ENCODE measurements at places on chromosomes 1 and 21.

GRCh38 chr1:63983391-63984256 lies 209.8 kb downstream of the ROR1 start:
- DNase-seq = no peak

- DNase-seq = no peak
These were observed 144.5 kb downstream of the C1orf21 start for GRCh38 chr1:184531296-184531695.

GRCh38 chr1:1680912-1681273 lies 11.7 kb downstream of the SLC35E2B start:
- DNase-seq = no peak

- DNase-seq = no peak
These were observed 159.0 kb downstream of the CASZ1 start for GRCh38 chr1:10637400-10637799.

DNA sequence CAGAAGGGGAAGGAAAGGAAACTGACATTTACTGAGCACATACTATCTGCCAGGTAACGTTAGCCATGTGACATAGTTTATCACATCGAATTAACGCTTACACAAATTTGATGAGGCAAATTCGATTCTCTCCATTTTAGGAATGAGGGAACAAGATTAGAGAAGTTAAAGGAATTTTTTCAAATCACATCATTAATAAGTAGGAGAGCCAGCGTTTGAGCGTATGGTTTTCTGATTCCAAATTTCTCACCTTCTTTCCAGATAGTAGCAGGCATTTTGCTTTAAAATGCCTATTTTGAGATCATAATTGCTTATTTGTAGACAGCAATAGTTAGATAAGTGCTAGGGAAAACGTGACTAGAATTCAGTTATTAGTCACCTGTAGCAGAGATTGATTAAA lies 19.3 kb downstream of the FMO3 start:
- DNase-seq = no peak

- no peak for DNase-seq
These were observed 55.4 kb upstream of the SCYL3 start for GRCh38 chr1:169949139-169949538.

GRCh38 chr1:110533230-110533629 lies 14.3 kb upstream of the KCNA10 start:
- no peak for DNase-seq

DNA sequence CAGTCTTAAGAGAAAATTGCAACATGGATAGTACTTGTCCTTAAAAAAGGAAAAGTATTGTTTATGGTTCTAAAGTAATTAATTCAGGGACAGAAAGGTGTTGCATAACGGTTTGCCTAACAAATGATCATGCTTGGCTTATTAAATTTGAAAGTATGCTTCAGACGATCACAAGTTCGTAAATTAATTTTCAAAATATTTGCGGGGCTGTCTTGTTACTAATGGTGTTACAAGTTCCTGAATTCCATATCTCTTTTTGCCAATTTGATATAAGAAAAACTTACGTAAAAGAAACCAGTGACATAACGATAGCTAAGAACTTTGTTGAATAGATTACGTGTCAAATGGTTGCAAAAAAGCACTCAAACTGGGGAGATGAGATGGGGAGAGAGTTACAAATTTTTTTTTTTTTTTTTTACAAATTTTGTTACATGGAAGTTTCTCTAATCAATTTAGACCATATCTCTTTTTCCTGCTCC lies 1.3 kb downstream of the AGO3 start:
- DNase-seq = no peak

DNA sequence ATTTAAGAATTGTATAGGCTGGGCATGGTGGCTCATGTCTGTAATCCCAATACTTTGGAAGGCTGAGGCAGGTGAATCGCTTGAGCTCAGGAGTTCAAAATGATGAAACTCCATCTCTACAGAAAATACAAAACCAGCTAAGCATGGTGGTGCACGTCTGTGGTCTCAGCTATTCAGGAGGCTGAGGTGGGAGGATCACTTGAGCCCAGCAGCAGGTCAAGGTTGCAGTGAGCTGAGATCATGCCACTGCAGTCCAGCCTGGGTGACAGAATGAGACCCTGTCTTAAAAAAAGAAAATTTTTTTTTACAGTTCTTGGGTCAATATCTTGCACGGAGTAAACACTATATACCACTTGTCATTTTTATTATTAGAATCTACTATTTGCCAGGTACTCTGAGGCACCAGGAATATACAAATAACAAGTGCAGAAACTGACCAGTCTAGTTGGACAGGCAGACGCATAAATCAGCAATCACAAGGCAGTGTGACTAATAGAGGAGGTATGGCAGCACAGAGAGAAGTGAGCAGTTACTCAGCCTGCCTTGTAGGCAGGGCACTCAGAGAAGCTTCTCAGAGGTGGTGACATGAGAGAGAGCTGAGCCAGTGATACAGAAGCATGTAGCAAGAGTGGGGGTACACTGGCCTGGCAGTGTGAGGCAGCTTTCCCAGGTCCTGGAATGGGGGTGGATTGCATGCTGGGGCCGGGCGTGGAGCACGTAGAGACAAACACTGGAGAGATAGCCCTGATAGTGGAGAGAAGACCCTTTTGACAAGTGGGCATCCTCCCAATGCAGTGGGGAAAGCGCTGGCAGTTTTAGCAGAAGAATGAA lies 8.0 kb downstream of the PHLDA3 start:
- no peak for DNase-seq

DNA sequence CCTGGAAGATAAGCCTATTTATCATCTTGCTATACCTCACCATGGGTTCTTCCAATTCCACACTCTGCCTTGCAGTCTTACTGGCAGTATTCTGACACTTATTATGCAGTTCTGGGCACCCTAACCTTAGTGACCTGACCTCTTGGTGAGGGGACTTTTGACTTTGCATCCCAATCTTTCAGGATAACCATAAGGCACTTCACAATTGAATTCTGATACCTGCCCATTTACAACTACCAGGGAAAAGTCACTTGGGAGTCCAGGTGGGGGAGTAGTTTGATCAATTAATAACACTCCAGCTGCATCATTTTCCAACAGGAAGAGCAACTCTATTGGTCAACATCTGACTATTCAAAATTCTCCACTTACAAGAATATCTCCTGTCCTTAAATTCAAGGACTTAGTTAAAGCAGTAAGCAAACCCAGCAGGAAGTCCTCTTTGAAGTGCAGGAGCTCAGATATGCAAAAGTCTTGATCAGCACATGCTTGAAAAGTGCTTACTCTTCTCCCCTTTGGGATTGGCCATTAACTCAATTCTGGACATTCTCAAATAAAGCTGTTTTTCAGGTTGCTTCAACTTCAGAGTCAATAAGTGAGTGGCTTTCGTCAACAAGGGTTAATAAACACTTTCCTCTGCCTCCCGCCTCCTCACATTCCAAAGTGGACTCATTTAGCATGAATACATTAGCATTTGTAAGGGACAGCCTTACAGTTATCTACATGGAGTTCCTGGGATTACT lies 177.4 kb upstream of the NRIP1 start:
- DNase-seq = no peak

- DNase-seq = peak; percentile 27
These were observed 18.1 kb upstream of the MYSM1 start for GRCh38 chr1:58717979-58718378.

- peak; percentile 78 for DNase-seq
These were observed 59.3 kb downstream of the H3-3A start for GRCh38 chr1:226121587-226122400.

DNA sequence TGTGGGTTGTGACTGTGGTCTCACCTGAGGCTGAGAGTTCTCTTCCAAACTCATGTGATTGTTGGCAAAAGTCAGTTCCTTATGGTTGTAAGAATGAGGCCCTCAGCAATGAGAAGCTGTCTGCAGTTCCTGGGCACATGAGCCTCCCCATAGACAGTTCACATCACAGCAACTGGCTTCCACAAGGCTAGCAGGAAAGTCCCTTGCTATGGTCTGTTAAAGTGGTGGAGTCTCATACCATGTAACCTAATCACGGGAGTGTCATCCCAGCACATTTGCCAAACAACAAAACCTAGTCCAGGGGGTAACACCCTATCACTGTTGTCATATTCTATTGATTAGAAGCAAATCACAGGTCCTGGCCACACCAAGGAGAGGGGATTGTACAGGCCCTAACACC lies 163.8 kb downstream of the BACH1 start:
- DNase-seq = no peak

DNA sequence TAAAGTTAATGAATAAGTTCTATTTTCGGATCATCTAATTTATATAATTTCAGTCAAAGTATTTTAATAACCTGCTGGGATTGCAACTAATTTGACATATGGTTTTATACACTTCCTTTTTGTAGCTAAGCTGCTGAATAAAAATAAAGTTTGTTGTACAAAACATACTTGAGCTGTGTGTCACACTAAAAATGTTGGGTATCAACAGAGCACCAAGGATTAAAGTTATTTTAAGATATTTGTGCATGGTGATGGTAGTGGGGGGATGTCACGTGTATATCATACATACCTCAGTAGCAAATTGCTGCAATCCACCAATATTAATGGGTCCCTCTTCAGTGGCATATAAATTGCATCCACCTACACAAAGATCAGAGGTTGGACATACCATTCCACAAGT lies 199.6 kb downstream of the DPYD start:
- DNase-seq = no peak

DNA sequence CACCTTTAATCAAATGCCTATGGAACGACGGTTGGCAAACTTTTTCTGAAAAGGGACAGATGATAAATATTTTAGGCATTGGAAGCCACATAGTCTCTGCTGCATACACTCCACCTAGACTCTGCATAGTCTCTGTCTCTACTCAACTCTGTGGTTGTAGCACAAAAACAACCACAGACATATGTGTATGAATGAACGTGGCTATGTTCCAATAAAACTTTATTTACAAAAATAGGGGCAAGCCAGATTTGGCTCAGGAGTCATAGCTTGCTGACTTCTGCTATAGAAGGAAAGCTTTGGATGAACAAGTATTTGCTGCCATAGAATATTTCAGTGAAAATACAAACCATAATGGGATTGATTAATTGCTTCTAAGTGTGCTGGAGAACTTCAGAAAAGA lies 37.5 kb upstream of the ADORA3 start:
- no peak for DNase-seq

- DNase-seq = no peak
These were observed 231.1 kb upstream of the SGIP1 start for GRCh38 chr1:66302815-66303214.

DNA sequence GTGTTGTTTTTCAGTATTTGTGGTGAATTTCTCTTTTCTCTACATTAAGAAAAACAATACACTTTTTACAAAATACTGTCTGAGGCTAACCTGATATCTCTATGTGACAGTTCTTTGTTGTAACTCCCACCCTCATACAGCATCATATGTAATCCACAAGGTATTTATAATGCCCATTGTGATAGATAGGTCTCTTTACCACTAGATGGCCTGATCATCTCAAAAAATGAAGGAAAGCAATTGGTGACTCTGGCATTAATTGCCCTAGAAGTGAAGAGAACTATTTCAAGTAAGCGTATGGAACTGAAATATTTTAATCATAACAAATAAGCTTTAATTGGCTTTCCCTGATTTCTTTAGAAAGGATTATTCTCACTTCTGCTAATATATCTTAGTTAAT lies 36.2 kb upstream of the HFM1 start:
- DNase-seq = no peak

DNA sequence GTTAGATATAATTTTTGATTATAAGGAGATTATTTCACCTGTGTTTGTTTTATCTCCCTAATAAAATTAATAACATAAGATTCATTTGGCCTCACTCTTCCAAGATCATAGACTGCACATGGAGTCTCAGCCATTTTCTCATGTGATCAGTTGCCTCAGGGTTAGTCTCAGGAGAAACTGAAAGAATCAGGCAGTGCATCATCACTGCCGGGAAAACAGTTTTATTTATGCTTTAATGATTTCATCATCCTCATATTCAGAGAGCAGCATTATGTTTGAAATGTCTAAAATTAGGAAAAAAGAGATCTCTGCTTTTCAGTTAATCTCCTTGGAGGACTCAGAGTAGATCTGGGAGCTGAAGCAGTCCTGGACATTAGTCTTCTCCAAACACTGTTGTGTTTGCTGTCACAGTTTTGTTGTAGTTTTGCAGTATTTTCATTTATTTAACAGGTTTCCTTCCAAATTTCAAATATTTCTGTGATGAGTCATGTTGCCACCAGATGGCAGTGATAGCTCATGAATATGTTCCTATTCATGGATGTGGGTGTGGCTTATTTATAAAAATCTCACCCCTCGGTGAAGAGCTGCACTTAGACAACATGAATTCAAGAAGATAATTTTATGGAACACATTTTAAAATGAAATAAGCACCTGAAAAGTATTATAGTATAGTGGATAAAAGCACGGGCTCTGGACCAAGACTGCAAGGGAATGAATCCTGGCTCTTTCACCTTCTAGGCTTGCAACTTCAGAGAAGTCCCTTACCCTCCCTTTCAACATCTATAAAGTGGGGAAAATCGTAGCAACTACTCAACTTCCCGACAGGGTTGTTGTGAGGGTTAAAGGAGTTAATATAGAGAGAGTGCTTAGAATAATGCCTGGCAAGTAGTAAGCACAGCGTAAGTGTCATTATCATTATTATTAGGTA lies 31.2 kb downstream of the CHD1L start:
- no peak for DNase-seq

DNA sequence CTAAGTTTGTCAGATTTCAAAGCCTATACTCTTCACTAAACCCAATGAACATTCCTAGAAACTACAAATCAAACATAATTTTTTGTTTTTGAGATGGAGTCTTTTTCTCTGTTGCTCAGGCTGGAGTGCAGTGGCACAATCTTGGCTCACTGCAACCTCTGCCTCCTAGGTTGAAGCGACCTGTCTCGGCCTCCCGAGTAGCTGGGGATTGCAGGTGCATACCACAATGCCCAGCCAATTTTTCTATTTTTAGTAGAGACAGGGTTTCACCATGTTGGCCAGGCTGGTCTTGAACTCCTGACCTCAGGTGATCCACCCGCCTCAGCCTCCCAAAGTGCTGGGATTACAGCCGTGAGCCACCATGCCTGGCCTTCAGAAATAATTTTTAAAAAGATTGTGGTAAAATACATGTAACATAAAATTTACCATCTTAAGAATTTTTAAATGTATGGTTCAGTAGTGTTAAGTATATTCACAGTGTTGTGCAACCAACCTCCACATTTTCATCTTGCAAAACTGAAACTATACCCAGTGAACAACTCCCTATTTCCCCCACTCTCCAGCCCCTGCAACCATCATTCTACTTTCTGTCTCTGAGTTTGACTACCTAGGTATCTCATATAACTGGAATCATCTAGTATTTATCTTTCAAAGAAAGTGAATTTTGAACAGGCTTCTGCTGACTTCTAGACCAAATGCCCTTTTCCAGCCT lies 2.7 kb upstream of the CFAP141 start:
- no peak for DNase-seq

Measured in activated CD4-positive, alpha-beta T cell treated with anti-CD3 and anti-CD28 coated beads, Interleukin-2, amount 50 U/mL, for 48 hours (primary cell).